ENCODE measurements at places on chromosomes 16 and 17. TPM values are rescaled to one million over a fixed set of nuclear protein-coding genes. Genes with fewer than 3 reads are reported as not detected.

GRCh38 chr16:15777533-15778203 is 79.2 kb downstream of the MYH11 start:
- no peaks in the 10 kb centered on the region for H3K36me3 ChIP-seq
- no peak overlapping the region for H3K27ac ChIP-seq
- no peak overlapping the region for H3K4me3 ChIP-seq
- no peaks in the 10 kb centered on the region for H3K4me1 ChIP-seq
- peaks cover 3% of the 10 kb centered on the region for H3K27me3 ChIP-seq

DHODH gene
- 27.1 TPM for total RNA-seq

MON1B gene
- total RNA-seq, result 69.6 TPM

HLF gene
- total RNA-seq, result 4.5 TPM

LGALS9 gene
- total RNA-seq, result 35.1 TPM

HSD11B2 gene
- 1.7 TPM for total RNA-seq

All from activated T-helper 2 cell treated with anti-CD3 and anti-CD28 coated beads, Interferon-gamma antibody, Interleukin-2, Interleukin-4, amounts not matched to agents 10 μg/mL and 5 μg/mL and 100 μg/mL, durations not matched to agents 14 hours and 24 hours and 36 hours (primary cell).